ENCODE measurements at places on chromosomes 2 and 18.

DNA sequence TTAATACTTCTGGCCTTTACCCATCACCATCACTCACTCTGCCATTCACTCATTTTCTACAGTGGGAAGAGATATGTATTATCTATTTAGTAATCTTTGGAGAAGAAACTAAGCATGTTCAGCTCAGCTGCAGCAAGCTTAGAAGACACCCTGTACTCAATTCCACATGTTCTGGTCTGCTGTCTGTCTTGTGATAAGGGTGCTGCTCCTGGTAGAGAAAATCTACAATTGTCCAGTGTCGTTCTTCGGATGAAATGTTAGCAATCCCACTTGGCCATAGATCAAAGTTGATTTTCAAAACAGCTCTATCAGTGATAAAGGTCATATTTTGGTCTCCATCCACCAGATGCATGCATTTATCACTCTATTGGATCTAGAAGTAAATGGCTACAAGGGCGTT is 337.1 kb downstream of the LRRTM4 start:
- no peak for DNase-seq

DNA sequence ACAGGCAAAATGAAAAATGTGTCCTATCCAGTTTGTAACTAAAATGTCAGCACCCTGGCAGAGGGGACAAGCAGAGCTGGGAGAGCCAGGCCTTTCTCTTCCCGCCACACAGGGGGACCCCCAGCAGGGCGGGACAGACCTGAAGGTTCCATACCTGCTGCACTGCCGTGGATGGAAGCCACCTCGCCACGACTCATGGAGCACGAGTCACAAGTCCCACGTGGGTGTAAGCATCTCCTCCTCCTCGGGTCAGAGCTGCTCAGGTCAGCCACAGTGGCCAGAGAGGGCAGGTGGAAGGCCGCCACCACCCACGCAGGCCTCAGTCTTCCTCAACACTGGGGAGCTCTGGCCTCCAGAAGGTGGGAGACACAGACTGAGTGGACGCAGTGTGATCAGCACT is 21.0 kb downstream of the C1QL2 start:
- no peak for DNase-seq

- DNase-seq, result no peak
Measured at GRCh38 chr2:57199663-57200062, 846.9 kb upstream of the VRK2 start.

- DNase-seq, result no peak
Measured at GRCh38 chr2:190782264-190782663, 98.4 kb upstream of the GLS start.

DNA sequence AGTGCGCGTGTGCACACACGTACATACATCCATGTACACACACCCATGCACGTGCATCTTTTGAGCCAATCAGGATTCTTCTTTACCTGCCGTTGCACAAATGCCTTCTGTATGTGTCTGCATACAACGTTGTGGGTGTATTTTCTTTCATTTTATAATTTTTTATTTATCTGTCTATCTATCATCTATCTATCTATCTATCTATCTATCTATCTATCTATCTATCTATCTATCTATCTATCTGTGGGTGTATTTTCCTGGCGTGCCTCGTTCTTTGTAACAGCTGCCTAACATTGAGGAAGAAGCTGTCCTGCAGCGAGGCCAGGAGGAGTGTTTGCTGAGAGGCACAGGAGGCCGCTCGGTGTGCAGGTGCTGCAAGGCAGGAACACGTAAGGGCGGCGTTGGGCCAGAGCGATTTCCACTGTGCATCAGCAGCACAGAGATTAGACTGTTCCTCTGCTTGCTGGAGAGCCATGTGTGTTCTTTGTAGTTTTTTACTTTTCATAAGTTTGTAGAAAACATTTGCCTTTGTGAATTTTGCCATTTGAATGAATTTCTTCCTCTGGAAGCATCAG is 84.4 kb downstream of the DGKD start:
- DNase-seq, result no peak

DNA sequence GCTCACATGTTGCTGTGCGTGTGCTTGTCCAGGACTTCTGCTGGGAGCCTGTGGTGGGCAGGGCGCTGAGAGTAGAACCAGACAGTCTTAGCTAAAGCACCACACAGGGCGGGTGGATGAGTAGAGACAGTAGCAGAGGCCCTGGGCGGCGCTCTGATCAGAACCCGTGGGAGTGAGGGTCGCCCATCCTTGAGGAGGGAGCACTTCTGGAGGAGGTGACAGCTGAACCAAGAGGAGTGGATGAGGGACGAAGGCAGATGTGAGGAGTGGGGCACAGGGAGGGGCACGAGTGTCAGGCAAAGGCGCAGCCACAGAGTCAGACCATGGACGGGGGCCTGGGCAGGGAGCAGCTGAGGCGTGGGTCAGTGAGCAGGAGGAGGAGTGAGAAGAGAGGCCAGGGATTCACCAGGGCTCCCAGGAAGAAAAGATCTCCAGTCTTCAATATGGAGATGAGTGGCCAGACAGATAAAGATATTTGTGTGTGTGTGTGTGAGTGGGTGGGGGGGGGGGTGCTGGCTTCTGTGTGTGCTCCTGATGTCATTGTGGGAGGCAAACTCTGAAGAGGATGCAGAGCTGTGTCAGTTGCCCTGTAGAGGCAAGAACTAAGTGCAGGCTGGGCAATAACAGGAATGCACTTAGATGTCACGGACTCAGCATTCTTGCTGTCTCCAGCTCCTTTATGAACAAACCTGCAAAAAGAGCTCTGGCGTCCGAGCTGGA is 79.6 kb downstream of the TPO start:
- DNase-seq, result no peak

DNA sequence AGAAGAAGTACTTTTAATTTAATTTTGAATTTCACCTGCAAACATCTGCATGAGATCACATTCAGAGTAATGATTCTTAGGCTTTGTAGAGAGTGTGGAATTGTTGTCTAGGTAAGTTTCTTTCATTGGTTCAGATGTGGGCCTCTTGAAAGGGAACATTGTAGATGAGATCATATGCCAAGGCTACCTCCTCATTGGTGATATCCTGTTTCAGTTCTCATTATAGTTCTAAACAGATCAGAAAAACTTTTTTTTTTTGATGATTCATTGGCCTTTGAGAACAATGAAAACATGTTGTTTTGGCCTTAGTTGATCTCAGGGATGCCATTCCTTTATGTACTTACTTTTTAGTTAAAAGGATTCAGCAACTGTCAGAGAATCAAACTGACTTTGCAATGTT is 44.5 kb downstream of the EML6 start:
- DNase-seq, result no peak

- DNase-seq, result no peak
Measured at GRCh38 chr2:133862400-133862977, 294.2 kb upstream of the NCKAP5 start.

GRCh38 chr2:9518780-9519179 is 36.9 kb downstream of the ADAM17 start:
- no peak for DNase-seq

DNA sequence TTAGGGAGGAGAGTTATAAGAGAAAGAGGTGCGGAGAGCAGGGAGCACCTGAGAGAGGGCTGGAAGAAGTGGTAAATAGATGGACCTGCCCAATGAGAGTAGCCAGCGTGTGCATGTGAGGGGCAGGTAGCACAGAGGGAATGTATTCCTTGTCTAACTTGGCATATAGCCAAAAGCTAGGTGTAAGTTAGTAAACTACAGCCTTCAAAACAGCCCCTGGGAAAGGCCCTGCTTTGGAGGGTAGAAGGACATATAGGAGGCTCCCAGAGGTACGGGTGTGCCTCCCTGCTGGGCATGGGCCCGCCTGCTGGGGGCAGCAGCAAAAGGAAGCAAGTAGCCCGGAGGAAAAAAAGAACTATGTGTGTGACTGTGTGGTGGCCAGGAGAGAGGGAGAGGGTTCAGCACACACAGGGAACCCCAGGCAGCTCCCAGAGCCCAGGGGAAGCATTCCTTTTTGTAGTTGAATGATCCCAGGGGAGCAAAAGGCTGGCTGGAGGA is 48.0 kb downstream of the TCF7L1 start:
- no peak for DNase-seq

DNA sequence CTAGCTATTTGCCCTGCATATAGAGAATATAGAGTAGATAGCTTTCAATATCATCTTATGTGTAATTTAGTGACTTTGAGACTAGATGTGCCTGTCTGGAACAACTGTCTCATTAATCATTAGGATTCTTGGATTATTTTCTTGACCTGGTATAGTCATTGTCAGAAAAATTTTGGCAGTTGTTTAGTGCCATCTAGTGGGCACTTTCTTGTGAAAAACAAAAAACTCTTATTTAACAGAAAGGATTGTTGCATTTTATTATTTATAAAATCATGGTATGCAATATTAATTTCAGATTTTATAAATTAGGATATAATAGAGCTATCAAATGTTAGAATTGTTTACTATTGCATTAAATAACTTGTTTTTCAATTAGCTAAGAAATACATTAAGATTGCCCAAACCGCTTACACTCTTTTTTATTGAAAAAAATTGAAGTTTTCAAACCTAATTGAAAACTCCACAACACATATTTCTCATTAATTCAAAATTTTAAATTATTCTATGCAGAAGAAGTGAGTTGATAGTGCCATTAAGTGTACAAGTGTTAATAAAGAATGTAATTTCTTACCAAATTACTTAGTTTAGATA is 80.3 kb downstream of the DYNAP start:
- no peak for DNase-seq

- no peak for DNase-seq
Measured at GRCh38 chr2:206670531-206671319, 28.4 kb downstream of the FAM237A start.

DNA sequence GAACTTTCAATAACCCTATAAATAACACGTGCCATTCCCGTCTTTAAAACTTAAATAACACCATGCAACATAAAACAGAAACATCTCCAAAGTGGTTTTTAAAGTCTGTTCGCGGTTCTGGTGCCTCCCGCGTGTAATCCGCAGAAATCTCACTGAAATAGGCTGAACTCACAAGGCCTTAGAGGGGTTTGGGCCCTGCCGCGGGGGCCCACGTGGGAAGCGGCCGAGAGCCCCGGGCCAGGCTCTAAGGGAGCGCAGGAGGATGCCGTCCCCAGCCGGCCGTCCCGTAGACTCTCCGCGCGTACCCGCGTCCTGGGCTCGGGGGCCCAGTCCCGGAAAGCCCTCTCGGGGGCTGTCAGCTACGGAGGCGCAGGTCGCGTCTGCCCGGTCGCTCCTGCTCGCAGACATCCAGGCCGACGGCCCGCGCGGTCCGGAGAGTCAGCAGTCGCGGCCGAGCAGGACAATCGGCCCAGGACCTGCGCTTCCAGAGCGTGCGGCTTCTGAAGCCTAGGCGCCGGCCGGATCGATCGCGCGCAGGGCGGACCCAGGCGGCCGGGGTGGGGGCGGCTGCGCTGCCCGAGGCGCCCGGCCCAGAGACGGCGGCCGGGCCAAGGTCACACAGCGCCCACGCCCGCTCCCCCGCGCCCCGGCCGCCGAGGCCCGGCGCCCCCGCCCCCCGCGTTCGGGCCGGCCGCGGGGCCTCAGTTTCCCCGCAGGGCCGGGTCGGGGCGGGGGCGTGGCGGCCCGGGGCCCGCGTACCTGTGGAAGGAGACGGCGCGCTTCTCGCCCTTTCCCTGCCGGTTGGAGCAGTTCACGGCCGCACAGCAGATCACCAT is 558 bp downstream of the THAP4 start:
- peak; percentile 12 for DNase-seq

DNA sequence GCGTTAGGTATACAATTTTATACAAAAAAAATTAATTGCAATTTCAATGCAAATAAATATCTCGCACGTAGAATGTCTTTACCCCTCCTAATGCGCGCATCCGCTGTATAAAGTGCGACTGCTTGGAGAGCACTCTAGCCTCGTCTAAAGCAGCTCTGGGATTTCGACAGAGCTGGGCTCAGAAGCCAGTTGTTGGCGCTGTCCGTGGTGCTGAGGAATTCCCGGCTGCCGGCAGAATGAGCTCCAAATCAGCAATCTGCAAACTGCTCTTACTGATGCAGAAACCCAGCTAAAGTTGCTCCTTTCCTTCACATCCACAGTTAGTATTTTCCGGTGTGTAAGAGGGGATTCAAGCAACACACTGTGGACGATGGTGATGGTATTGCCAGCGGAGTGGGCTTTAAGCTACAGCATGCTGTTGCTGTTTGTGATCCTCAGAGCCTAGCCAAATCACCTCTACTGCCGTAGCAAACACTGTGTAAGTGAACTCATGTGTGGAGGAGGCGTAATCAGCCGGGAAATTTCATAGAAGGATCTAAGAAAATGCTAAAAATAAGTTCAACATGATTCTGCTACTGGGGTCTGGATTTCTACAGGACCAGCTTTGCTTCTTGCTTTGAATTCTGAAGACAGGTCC is at the start of gene VWC2L:
TSS of gene VWC2L (plus strand) at position 137 of the 637 bp plus-strand sequence. CDS start 3,140 bp downstream, outside the sequence.
- peak; percentile 7 for DNase-seq

DNA sequence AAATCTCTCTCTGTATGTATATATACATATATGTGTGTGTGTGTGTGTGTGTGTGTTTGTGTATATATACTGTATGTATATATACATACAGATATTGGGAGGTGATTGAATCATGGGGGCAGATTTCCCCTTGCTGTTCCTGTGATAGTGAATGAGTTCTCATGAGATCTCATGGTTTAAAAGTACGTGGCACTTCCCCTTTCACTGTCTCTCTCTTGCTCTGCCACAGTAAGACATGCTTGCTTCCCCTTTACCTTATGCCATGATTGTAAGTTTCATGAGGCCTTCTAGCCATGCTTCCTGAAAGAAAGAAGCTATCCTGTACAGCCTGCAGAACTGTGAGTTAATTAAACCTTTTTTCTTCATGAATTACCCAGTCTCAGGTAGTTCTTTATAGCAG is 18.8 kb upstream of the CCDC195 start:
- DNase-seq, result no peak

GRCh38 chr2:112942654-112943002 is 31.7 kb downstream of the IL37 start:
- no peak for DNase-seq

GRCh38 chr18:56637711-56638231 is 621 bp downstream of the TXNL1 start:
- no peak for DNase-seq

- DNase-seq, result no peak
Measured at GRCh38 chr2:56680971-56681631, 497.3 kb downstream of the CCDC85A start.

GRCh38 chr2:70518557-70518956 is 35.1 kb downstream of the TGFA start:
- DNase-seq, result no peak

All from activated CD4-positive, alpha-beta T cell treated with anti-CD3 and anti-CD28 coated beads, Interleukin-2, amount 50 U/mL, for 1 hour (primary cell).